ENCODE measurements at places on chromosomes 12 and 14.

- no peak for DNase-seq
Measured at GRCh38 chr14:52860910-52861309, 69.5 kb upstream of the GNPNAT1 start.

GRCh38 chr12:20105943-20106342 is 262.4 kb upstream of the PDE3A start:
- peak; percentile 35 for DNase-seq

- no peak for DNase-seq
Measured at GRCh38 chr12:34403706-34404376, 381.5 kb downstream of the ALG10 start.

DNA sequence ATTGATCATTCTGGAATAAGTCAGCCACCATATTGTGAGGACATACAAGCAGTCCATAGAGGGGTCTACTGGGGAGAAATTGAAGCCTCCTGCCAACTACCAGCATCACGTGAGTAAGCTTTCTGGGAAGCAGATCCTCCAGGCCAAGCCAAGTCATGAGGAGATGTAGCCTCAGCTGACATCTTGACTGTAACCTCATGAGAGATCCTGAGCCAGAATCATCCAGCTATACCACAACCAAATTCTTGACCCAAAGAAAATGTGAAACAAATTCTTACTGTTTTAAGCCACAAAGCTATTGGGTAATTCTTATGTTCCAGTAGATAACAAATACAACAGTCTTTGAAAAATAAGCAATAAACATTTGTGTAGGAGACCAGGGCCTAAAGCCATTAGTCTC is 479.4 kb upstream of the DCN start:
- DNase-seq: peak; percentile 17

DNA sequence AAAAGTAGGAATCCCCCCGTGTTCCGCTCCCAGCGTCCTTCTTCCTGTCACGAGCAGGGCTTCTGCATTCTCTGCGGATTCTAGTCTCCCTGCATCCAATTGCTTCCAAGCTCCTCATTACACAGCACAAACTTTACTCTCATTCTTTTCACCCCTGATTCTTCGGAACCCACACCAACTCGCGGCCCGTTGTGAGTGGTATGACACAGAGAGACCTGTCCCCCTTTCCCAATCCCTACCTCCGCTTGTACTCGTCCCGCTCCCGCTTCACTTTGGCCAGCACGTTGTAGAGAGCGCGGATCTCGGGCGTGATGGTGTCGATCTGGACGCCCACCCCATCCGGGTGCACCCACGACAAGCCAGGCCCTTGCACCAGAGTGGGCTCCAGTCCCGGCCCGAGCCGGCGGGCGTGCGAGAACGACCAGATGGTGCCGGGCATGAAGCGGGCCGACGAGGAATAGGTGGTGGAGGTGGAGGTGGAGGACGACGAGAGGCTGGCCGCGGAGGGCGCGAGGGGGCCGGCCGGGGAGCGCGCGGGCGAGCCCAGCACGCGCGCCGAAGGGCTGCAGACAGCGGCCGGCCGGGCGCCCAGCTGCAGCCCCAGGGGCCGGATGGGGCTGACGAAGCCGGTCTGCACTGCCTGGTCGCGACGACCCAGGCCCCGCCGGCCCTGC is 687 bp downstream of the IFFO1 start:
- no peak for DNase-seq

- DNase-seq: no peak
Measured at GRCh38 chr14:94046696-94047250, 20.6 kb downstream of the OTUB2 start.

DNA sequence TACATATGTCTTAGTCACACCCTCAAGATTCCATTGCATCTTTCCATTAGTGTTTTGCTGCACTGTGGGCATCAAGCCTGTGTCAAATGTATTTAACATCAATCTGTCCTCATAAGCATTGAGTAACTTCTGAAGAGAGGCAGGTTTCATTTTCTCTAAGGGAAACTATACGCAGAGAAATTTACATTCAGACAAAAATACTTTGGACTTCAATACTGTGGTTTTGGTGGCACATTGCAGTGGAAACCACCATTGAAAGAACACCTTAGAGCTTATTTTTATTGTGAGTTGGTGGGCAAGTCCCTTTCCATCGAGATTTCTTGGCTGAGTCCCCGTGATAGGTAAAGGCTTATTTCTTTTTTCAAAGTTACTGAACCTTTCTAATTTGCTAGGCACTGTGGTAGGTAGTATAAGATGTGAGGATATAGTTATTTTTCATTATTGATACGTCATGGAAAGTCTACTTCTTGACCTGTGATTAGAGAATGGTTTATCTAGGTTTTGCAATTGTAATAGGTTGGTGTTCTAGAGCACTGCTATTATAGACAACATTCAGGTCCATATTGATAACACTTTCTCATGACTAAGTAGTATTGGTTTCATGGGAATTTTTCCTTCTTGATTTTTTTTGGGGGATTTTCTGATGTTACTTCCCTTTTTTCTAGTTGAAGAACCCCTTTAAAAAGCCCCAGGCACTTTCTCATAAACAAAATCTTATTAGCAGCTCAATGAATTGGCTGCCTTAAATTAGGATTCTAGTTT is 81.9 kb downstream of the CFAP54 start:
- DNase-seq: no peak

GRCh38 chr14:61561657-61562276 is 133.5 kb upstream of the HIF1A start:
- peak; percentile 100 for DNase-seq

DNA sequence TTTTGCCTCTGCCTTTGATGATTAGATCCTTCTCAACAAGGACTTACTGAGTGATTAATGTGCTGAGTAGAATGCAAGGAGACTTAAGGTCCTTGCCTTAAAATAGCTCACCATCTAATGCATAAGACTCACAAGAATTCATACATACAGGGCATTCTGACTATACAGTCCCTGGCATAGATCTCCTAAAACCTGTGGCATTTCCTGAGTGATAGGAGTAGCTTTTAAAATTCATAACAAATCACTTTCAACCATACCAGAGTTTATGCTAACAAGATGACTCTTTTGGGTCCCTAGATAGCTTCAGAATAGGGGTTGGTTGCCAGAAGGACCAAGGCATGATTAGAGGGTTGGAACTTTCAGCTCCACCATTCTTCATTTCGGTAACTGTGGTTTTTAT is 48.8 kb downstream of the STXBP6 start:
- DNase-seq: peak; percentile 53

GRCh38 chr12:121165316-121165715 is 32.6 kb downstream of the P2RX7 start:
- DNase-seq: peak; percentile 57

DNA sequence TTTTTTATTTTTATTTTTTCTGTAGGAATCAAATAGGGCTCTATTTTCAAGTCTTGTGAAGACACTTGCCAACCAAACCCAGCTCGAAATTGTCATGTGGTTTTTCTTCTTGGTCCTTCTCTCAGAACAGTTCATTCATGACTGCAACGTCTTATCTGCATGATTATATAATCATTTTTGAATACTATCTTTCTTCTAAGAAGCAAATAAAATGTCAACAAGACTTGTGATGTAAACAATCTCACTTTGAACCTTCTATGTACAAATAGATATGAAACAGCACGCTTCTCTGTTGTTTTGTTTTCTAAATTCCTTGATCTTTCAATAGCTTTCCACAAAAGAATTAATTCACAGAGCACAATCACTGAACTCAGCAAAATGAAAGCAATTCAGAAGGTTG is 320.7 kb downstream of the SOX5 start:
- no peak for DNase-seq

DNA sequence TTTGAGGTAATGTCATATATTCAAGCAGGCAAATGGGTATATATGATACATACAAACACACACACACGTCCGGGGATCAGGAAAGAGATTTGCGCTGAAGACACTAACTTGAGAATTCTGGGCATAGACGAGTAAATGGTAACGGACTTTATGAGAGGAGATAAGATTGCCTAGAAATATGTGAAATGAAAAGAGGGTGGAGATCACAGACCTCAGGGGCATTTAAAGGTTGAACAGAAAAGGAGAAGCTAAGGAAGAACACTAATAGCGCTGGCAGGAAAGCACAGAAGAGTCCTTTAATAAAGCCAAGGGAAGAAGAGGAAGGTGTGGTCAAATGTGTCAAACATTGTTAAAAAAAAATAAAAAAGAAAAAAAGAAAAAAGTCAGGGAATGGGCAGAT is 13.1 kb downstream of the CRY1 start:
- DNase-seq: no peak
